ENCODE measurements at places on chromosomes 7 and 10.
A peak's percentile ranks its signal among the peaks of the same experiment; 100 is the strongest.

DNA sequence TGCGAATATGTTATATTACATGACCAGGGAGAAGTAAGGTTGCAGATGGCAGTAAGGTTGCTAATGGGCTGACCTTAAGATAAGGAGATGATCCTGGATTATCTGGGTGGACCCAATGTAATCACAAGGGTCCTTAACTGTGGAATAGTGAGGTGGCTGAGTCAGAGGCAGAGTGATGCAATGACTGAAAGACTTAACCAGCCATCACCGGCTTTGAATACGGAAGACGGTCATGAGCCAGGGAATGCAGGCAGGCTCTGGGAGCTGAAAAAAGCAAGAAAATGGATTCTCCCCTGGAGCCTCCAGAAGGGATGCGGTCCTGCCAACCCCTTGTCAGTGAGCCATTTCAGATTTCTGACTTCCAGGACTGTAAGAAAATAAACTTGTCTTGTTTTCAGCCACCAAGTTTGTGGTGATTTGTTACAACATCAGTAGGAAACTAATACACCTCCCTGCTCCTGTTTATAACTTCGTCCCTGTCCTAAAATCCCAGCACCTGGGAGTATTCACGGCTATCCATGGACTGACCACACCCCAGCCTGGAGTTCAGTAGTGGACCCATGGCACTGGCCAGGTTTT is 4.6 kb upstream of the C10orf95 start:
- H3K4me3 ChIP-seq: no peak overlapping the region
- peaks cover 22% of the 10 kb centered on the region for H3K4me1 ChIP-seq
- peak overlapping the region; percentile 16 for H3K27ac ChIP-seq

- H3K27ac ChIP-seq: no peak overlapping the region
- DNase-seq: no peak
- peaks cover 2% of the 10 kb centered on the region for H3K27me3 ChIP-seq
Observed at GRCh38 chr7:90705391-90706071, 109.4 kb downstream of the CDK14 start.

DNA sequence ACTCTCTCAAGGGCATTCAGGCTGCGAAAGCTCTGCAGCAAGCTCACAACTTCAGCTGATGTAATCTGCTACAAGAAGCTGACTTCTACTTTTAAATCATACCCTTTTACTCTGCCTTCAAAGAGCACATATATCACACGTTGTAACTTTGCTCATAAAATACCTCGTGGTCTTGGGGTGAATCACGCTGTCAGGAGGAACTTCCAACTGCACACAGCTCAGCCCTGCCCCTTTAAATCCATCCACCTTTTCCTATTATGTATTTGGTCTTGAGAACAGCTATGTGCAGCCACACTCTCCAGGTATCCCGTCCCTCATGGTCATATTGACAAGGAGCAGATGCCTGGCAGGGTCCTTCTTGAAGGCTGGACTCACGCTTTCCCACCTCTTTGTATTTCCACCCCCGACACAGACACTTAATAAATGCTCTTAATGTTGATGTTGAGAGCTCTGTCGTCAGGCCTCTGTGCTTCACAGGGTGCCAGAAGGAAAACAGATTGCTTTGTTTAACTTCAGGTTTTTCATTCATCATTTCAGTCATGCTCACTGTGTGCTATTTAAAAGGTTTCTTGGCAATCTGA is 47.6 kb downstream of the ICA1 start:
- H3K4me1 ChIP-seq: peaks cover 2% of the 10 kb centered on the region
- no peaks in the 10 kb centered on the region for H3K36me3 ChIP-seq
- no peak for DNase-seq
- H3K27me3 ChIP-seq: no peaks in the 10 kb centered on the region
- no peak overlapping the region for H3K4me3 ChIP-seq

DNA sequence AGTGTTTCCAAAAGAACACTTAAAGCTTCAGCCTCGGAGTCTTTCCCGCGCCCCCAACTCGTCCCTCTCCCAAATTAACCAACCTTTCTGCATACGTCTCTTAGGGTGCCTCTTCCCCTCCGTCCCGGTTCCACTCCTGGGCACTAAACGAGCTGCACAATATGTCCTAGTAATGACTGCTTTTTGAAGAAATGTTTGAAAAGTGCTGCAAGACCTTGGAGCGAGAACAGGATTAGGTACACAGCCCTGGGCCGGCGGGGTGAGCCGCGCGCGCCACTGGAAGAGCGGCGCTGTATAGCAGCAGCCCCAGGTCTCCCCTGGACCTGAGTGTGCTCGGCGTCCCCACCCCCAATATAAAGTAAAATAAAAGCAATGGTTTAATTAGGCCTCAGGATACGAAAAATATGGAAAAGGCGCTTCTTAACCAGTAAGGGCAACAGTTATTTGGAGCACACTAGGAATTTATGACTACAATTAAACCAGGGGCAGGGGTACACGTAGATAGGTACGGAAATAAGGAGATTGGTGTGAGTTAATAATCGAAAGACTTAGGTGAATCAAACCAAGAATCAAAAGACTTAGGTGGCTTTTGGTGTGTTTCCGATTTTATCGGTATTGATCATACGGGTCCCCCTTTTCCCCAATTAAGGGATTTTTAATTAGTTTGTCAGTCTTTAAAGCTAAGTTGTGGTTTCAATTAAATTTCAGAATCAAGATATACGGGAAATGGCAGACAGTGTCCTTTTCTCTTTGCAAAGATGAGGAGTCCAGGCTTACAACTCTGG is 1.9 kb downstream of the TET1 start:
- peaks cover 42% of the 10 kb centered on the region for H3K27me3 ChIP-seq
- H3K4me1 ChIP-seq: peaks cover 22% of the 10 kb centered on the region
- no peak overlapping the region for H3K27ac ChIP-seq
- no peaks in the 10 kb centered on the region for H3K36me3 ChIP-seq
- peak overlapping the region; percentile 25 for H3K4me3 ChIP-seq
- DNase-seq: no peak

Data from activated CD4-positive, alpha-beta T cell treated with anti-CD3 and anti-CD28 coated beads for 36 hours (primary cell).